ENCODE measurements at places on chromosomes 4 and X. TPM values are rescaled to one million over a fixed set of nuclear protein-coding genes. Genes with fewer than 3 reads are reported as not detected.

- DNase-seq = no peak
Observed at GRCh38 chr4:141705048-141705746, 68.8 kb downstream of the IL15 start.

The DHRSX gene
- total RNA-seq = 42.3 TPM

GRCh38 chrX:76971393-76972376 is 475.5 kb upstream of the FGF16 start:
- DNase-seq = no peak

The FBXW7 gene
- 63.3 TPM for total RNA-seq
